ENCODE measurements at places on chromosomes 3 and 15. TPM values are rescaled to one million over a fixed set of nuclear protein-coding genes. Genes with fewer than 3 reads are reported as not detected.

DNA sequence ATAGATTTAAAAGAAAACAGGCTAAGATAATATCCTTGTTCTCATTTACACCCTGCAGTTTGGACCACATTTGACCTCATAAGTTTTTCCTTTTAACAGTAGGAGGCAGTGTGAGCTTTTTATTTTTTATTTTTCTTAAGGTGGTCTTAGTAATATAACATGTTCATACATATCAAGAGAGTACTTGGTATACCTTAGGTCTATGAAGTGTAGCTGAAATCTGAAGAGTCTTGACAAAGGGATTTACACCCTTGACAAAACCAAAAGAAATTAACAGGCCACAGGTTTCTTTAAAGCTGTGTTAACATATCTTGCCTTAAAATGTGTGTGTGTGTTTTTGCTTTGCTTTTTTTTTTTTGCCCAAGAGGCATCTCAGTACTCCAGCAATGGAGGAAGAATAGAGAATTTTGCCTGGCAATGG lies 3.2 kb downstream of the RAP2B start:
- no peak for DNase-seq

GRCh38 chr3:172591125-172591605 lies 67.9 kb upstream of the TNFSF10 start:
- no peak for DNase-seq

DNA sequence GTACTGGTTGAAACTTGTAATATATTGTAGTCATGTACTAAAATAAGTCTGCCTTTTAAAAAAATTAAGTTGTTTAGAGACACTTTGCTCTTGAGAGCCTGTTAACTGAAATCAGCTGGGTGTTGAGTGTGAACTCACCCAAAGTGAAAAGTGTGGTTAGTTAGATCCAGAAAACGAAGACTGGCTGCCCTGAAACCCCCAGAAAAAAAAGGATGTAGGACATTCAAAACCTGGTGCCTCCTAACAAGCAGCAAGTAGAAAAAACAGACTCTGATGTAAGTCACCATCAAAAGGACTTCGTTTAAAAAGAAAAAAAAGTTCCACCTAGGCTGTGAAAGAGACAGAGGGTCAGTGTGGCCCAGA lies 40.8 kb downstream of the UMPS start:
- no peak for DNase-seq

The TF gene
- 13.5 TPM for total RNA-seq

The BFSP2 gene
- not detected for total RNA-seq

The WNT7A gene
- not detected for total RNA-seq

The MYRIP gene
- 9.9 TPM for total RNA-seq

Data from mucosa of descending colon (tissue), 3 donors.